ENCODE measurements at places on chromosomes 5 and 9. TPM values are rescaled to one million over a fixed set of nuclear protein-coding genes. Genes with fewer than 3 reads are reported as not detected.

GRCh38 chr5:180173875-180174586 lies 35.0 kb downstream of the RASGEF1C start:
- H3K36me3 ChIP-seq = no peaks in the 10 kb centered on the region
- no peak overlapping the region for H3K27ac ChIP-seq
- no peak for DNase-seq

- no peak overlapping the region for H3K27ac ChIP-seq
- no peak overlapping the region for H3K4me3 ChIP-seq
- no peaks in the 10 kb centered on the region for H3K36me3 ChIP-seq
- no peak for DNase-seq
These were observed 18.3 kb downstream of the MARCHF3 start for GRCh38 chr5:127011961-127012644.

GRCh38 chr9:137971477-137972138 lies 94.0 kb downstream of the CACNA1B start:
- no peak overlapping the region for H3K27ac ChIP-seq
- H3K36me3 ChIP-seq = no peaks in the 10 kb centered on the region
- H3K4me3 ChIP-seq = no peak overlapping the region
- H3K4me1 ChIP-seq = no peaks in the 10 kb centered on the region

The CPEB4 gene
- 9.1 TPM for total RNA-seq

The MCTP1 gene
- not detected for total RNA-seq

Data from activated T-helper 1 cell treated with anti-CD3 and anti-CD28 coated beads, Interleukin-12 subunit alpha, Interleukin-12 subunit beta, Interleukin-2, Interleukin-4 antibody, amounts not matched to agents 30 ng/mL and 10 ng/mL and 1 ng/mL, durations not matched to agents 14 hours and 24 hours and 36 hours (primary cell).